Hematopoietic multipotent progenitor cell (in vitro differentiated cells): ENCODE measurements at places on chromosomes 1 and 21. TPM values are rescaled to one million over a fixed set of nuclear protein-coding genes. Genes with fewer than 3 reads are reported as not detected.

- DNase-seq: no peak
These were observed 13.0 kb upstream of the C1orf174 start for GRCh38 chr1:3912809-3913685.

- no peak for DNase-seq
These were observed at the start of gene OR2T33 for GRCh38 chr1:248277876-248278275. TSS of gene OR2T33 (minus strand) at chr1:248277976. CDS start at chr1:248273814, 4,162 bp downstream.

GRCh38 chr1:17935230-17935629 is 172.4 kb upstream of the IGSF21 start:
- DNase-seq: no peak

Gene PTPN22
- 7.5 TPM for total RNA-seq

Gene WDTC1
- 58.2 TPM for total RNA-seq
